Fibroblast of villous mesenchyme (primary cell): ENCODE measurements at places on chromosomes 13 and 19. TPM values are rescaled to one million over a fixed set of nuclear protein-coding genes. Genes with fewer than 3 reads are reported as not detected.
A peak's percentile ranks its signal among the peaks of the same experiment; 100 is the strongest.

KANK3 gene
- under 0.01 and 0.64 TPM in 2 replicates for total RNA-seq

GGN gene
- total RNA-seq, result 0.32 and 0.86 TPM in 2 replicates

ZNF30 gene
- total RNA-seq, result 3.2 and 3.9 TPM in 2 replicates

ANGPTL4 gene
- 0.64 and 1.3 TPM in 2 replicates for total RNA-seq

GRCh38 chr19:35715355-35715809 lies 2.4 kb upstream of the KMT2B start:
- DNase-seq, result no peak

DNA sequence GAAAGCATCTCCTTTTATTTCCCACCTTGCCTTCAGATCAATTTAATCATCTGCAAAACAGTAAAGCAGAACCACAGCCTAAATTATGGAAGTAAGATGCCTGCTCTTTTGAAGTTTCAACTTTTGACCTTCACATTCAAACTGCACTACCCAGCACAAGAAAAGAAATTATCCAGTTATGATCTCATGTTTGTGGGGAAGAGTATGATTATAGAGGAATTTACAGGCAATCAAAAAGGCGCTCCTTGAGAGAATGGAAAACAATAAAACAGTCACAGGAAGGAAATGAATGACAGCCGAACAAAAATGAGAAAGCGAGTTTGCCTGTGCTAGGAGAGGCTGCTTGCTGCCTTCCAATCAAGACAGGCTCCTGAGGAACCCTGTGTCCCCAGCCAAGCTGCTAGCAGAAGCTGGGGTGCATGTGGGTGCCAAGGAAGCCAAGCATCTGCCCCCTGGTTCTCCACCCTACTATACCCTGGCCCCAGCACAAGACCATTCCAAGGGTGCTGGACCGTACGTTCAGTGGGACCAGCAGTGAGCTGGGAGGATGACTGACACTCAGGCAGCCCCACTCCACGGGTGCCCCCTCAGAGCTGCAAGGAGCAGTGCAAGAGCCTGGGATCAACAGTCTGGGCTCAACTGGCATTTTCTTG lies 47.8 kb downstream of the PEPD start:
- peak; percentile 31 for DNase-seq
